Suppressor macrophage treated with lipopolysaccharide for 1 hour (primary cell): ENCODE measurements at places on chromosomes 7 and 10.

DNA sequence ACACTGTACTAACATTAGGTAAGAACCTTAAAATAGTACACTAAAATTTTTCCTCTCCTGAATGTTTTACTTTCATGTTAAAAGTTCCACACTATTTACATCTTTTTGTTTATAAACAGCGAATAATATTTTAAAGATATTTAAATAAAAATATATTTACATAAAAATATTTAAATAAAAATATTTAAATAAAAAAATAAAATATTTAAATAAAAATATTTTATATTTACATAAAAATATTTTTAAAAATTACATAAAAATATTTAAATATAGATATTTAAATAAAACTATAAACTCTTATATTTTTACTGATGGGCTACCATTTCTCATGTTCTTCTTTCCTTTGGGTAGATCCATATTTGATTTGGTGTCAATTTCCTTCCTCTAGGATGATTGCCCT is 619.0 kb downstream of the ANKRD7 start:
- no peak for DNase-seq

- DNase-seq, result peak; percentile 94
Measured at GRCh38 chr10:32139223-32140073, 83.2 kb upstream of the KIF5B start.

GRCh38 chr7:1693991-1694524 is 24.0 kb downstream of the ELFN1 start:
- no peak for DNase-seq

DNA sequence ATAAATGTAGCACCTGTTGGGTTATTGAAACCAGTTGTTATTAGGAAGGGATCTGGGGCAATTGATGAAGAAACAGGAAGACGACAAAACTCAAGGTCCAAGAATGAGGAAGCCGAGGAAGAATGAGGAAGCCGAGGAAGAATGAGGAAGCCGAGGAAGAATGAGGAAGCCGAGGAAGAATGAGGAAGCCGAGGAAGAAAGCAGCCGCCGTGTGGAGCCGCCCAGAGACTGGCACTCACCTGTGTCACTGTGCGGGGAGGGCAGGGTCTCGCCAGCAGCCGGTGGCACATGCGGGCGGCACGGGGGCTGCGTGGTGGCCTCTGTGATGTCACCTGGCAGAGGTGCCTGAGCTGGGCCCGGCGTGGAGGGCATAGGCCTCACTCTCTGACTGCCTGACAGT is 71.1 kb upstream of the CFAP46 start:
- DNase-seq, result peak; percentile 75

DNA sequence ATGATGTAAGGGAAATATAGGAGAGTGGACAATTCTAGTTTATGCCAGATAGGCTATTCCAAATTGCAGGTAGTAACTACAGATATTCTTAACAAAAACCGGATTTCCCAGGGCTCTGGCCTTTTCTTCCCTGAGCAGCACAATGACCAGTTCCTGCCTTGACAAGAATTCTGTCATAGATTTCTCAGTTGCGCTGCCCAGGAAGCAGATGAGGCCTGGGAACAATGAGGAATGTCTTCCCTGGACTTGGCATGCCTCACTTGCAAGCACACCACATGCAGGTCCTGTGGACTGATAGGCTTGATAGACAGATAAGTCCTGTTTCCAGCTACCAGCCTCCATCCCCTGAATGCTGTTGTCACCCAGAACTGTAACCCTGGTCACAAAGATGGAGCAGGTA is 174.5 kb upstream of the PRSS58 start:
- no peak for DNase-seq

GRCh38 chr10:90921906-90922305 is 1.0 kb upstream of the ANKRD1 start:
- no peak for DNase-seq

GRCh38 chr10:95755511-95756004 is 405 bp upstream of the ENTPD1 start:
- DNase-seq, result peak; percentile 70

DNA sequence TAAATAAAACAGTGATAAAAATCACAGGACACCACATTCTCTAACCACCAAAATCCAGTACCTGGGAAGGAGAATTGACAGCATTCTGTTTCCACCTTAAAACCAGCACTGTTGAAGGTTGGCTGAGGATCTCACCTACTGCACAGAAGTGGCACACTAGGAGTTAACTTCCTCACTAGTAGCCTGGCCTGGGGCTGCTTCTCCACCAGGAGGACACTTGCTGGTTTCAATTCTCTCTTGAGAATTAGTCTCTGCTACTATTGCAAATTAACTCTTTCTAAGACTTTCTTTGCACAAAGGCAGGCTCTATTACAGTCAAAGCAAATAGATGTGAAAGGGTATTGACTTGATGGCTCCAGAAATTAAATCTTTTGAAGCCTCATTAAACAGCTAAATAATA is 2.3 kb upstream of the CTTNBP2 start:
- DNase-seq, result peak; percentile 65

GRCh38 chr7:83832009-83832408 is 183.1 kb upstream of the SEMA3E start:
- no peak for DNase-seq

DNA sequence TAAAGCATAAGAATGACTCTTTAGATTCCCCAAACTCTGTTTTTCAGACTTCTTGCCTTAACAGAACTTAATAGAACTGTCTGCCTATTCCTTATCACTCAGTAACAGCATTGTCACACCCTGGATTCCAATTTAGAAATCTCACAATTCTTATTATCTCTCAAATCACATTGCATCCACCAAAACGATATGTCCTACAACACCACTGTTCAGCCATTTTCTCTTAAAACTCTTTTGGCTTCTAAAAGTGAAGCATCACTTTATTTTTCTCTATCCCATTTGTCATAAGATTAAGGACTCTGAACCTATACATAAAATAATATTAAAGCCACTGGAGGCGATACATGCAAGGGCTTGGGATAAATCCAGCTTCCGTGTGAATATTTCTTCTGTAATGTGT is 1.2 kb upstream of the CPED1 start:
- no peak for DNase-seq

DNA sequence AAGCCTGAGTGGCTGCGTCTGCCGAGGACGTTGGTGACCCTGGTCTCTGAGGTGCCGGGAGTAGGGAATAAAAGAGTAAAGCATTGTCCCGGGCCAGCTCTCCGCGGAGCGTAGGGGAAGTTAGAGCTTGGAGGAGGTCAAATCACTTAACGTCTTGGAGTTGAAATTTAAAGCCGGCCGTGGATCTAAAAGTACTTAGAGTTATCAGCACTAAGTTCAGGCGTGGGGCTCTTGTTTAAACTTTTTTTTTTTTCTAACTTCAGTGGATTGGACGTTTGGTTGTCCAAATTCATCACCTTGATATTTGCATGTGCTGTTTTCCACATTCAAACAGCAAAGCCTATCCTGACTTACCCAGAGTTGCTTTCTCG is 700 bp downstream of the NIPSNAP2 start:
- no peak for DNase-seq

GRCh38 chr7:155418304-155418703 is 39.6 kb upstream of the EN2 start:
- no peak for DNase-seq

GRCh38 chr7:155533827-155534690 is 12.3 kb downstream of the CNPY1 start:
- peak; percentile 33 for DNase-seq

- DNase-seq, result peak; percentile 8
Measured at GRCh38 chr7:132354527-132354926, 221.7 kb downstream of the PLXNA4 start.

DNA sequence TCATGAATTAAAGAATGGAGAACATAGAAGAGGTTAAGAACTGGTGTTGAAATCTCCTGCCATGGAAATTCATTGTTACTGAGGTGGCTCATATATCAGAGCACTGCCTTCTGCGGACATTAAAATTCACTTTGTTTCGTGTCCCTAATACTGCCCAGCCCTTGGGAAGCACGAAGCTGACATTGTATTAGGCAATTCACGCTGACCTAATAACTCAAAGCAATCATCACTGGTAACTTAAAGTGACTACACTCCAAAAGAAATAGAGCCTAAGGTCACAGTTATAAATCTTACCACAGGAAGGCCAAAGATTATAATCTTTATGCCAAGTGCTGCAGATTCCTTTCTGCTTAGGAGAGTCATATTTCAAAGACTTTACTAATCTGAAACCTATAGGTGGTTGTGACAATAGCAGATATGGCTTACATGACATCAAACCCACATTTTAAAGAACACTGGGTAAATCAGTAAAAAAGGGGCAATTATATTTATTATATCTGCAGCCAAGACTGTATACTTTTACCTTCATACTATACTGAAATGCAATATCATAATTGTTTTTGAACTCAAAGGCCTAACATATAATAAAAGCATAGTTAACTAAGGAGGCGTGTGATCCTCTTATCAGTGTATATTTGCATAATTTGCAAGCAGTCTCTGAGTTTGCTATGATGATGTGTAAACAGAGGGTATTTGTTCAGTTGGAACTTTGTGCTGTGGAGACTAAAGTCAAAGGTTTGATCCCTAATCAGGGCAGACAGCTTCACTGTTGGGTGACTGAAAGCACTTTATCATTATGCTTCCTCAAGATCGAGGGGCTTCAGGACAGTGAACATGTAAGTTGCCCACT is 51.9 kb upstream of the CAPZA2 start:
- peak; percentile 31 for DNase-seq

DNA sequence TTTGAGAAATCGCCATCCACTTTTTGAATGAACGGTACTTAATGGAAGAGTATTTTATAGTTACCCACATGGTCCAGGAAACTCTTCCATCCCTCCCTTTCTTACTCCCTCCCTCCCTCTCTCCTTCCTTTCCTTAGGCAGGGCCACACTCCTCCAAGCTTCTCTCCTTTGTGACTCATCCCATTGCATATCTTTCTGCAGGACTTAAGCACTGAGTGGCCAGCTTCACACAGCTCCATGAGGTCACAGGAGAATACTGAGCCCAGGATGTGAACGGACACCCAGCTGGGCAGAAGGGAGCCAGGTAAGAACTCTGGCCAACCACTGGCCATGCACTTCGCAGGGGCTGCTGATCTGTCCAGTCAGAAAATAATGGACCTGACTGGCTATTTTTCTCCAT is 189.7 kb upstream of the ADCY1 start:
- no peak for DNase-seq

- DNase-seq, result no peak
Measured at GRCh38 chr7:108358553-108358952, 97.7 kb downstream of the NRCAM start.

DNA sequence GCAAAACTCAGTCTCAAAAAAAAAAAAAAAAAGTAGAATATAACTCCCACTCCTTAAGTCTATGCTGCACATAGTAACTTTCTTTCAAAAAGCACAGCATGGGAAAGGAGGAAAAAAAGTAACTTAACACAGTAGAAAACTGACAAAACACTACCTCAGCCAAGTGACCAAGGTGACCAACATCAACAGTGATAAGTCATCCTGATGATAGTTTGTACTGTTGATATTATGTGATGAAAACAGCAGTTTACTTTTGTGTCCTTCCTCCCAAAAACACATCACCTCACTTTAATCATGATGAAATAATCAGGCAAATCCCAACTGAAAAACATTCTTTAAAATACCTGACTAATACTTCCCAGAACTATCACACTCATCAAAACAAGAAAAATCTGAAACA is 29.3 kb upstream of the MAT1A start:
- DNase-seq, result no peak

- peak; percentile 89 for DNase-seq
Measured at GRCh38 chr7:151923097-151923876, 33.0 kb upstream of the GALNTL5 start.

GRCh38 chr10:43885842-43886241 is 237.2 kb upstream of the ZNF32 start:
- DNase-seq, result no peak

DNA sequence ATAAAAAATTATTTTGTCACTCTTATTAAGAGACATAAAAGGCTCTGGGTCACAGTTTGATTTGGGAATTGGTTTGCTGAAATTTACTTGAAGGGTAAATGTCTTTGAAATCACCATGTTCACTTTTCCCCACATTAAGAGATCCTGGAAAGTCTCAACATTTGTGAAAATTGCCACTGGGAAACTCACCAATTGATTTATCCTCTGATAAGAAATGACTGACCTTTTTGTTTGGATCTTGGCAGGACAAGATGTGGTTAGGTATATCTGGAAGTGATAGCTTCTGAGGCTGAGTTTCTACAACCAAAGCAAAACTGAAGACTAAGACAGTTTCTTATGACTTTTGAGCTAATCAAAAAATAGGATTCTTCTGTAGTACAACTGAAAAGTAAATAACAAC is 107.1 kb upstream of the TMEM106B start:
- DNase-seq, result no peak

- DNase-seq, result no peak
Measured at GRCh38 chr7:95517870-95518269, 32.1 kb downstream of the ASB4 start.

DNA sequence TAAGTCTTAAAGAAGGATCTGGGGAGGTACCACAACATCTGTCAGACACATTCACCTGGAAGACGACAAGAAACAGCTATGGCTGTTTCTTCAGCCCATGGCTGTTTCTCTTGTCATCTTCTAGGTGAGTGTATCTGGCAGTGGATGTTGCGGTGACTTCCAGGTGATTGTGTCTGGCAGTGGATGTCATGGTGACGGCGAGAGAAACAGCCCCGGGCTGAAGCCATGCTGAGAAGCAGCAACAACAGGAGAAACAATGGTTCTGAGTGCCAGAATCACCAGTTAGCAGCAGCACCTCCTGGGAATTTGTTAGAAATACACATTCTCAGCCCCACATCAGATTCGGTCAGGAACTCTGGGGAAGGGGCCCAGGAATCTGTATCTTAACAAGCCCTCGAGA is 68.6 kb upstream of the SYPL1 start:
- no peak for DNase-seq

- DNase-seq, result no peak
Measured at GRCh38 chr7:12716134-12716681, 28.8 kb downstream of the ARL4A start.

DNA sequence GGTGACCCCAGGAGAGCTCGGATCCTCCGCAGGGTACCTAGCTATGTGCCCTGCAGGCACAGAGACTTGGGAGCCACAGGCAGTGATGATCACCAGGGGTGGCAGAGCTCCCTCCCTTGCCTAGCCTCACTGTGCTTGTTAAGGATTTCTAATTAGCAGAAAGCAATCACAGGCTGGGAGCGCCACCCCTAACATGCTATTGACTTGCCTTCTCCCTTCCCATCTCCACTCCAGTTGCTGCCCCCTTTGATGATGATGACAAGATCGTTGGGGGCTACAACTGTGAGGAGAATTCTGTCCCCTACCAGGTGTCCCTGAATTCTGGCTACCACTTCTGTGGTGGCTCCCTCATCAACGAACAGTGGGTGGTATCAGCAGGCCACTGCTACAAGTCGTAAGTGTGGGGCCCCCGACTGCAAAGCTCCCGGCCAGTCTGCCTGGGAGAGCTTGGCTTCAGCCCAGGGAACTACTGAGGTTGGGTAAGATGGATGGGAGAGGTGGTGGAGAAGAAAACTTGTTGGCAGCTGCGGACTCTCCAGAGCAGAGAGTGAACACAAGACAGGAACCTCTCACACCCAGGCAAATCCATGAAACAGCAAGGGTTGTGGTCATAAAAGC is 1.2 kb downstream of the PRSS1 start:
- no peak for DNase-seq

- DNase-seq, result no peak
Measured at GRCh38 chr10:44969854-44970253, 8.8 kb downstream of the DEPP1 start.

GRCh38 chr10:103980288-103980906 is 13.5 kb downstream of the SLK start:
- peak; percentile 19 for DNase-seq

GRCh38 chr7:361680-362401 is 71.9 kb downstream of the FOXL3 start:
- DNase-seq, result no peak

GRCh38 chr10:94402204-94402842 is at the start of gene TBC1D12:
TSS of gene TBC1D12 (plus strand) at chr10:94402541. CDS start at chr10:94402614, 73 bp downstream.
- peak; percentile 98 for DNase-seq
